ENCODE measurements at places on chromosomes 7 and 10.

DNA sequence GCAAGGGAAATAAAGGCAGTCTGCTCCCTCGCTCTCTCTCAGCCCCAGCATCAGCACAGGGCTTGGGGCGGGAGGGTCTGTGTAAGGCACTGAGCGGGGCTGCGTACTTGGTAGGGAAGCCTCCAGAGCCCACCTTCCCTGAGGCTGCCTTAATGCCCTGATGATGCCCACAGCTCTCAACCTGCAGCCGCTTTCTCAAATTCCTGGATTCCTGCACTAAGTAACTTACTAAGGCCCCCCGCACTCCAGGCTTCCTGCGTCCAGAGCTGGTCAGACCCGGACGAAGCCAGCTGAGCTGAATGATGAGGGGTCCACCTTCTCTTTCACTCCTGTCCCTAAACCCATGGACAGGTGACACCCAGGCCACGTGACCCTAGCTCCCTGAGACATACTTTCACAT is 63.3 kb downstream of the C10orf143 start:
- no peak for DNase-seq

DNA sequence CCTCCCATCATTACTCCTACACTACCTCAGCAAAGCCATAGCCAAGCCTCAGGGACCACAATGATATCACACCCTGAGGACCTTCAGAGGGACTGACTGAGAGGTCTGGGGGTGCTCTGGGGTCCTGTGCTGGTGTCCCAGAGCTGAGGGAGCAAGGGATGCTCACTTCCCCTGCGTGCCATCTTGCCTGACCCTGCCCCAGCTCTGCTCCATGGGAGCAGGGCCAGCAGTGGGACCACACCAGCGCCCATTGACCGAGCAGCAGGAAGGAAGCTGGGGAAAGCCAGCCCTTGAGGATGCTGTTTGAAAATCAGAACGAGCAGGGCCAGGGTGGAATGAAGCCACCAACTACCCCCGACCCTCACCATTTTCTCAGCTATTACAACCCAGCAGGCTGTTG is 103.0 kb downstream of the PARP12 start:
- DNase-seq: no peak

GRCh38 chr10:78993261-78993945 is 75.4 kb upstream of the ZMIZ1 start:
- no peak for DNase-seq

DNA sequence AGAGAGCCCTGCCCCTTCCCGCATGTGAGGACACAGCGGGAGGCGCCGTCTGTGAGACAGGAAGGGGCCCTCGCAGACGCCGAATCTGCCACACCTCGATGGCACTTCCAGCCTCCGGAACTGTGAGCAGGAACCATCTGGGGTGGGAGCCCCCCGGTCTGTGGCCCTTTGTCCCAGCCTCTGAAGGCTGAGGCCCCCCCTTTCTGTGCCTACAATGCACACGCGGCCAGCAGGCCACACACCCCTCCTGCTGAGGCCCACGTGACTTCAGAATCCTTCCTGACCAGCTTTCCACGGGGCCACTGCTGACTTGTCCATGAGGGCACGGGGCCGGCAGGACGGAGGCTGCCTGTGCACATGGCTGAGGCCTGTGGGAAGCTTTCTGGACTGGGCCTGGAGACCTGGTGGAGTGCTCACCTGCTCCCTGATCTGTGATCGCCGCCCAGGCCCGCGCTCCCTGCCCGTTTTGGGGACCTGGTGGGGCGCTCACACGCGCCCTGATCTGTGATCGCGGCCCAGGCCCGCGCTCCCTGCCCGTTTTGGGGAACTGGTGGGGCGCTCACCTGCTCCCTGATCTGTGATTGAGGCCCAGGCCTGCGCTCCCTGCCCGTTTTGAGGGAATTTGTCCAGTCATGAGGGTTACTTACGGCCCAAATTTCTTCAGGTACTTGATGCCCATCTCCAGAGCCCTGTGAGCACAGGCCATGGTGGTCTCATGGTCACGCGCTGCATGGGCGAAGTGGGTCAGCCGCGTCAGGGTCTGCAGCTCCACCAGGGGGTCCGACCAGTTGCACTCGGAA is 34.3 kb downstream of the CFAP46 start:
- no peak for DNase-seq

- DNase-seq: no peak
These were observed 88.0 kb downstream of the CPED1 start for GRCh38 chr7:121076350-121077164.

DNA sequence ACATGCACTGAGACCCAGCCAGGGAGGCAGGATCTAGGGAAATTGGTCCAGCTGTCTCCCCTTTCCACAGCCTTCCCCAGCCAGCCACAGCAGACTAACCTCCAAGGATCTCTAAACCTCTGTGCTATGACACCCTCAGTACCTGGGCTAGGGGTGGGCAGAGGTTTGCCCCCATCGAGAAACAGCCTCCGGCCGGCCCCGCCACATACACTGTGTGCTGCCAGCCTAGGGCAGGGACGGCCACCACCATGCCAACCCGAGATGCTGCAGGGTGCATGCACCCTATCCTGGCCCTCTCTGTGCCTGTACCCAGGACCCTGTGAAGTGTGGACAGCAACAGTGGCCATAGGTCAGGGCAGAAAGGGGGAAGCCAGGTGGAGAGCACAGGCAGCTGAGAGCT is 58.1 kb downstream of the PARP12 start:
- DNase-seq: no peak

GRCh38 chr7:151537818-151538561 is 18.3 kb upstream of the RHEB start:
- DNase-seq: no peak

GRCh38 chr10:27383595-27384542 is 120.2 kb upstream of the RAB18 start:
- DNase-seq: no peak

DNA sequence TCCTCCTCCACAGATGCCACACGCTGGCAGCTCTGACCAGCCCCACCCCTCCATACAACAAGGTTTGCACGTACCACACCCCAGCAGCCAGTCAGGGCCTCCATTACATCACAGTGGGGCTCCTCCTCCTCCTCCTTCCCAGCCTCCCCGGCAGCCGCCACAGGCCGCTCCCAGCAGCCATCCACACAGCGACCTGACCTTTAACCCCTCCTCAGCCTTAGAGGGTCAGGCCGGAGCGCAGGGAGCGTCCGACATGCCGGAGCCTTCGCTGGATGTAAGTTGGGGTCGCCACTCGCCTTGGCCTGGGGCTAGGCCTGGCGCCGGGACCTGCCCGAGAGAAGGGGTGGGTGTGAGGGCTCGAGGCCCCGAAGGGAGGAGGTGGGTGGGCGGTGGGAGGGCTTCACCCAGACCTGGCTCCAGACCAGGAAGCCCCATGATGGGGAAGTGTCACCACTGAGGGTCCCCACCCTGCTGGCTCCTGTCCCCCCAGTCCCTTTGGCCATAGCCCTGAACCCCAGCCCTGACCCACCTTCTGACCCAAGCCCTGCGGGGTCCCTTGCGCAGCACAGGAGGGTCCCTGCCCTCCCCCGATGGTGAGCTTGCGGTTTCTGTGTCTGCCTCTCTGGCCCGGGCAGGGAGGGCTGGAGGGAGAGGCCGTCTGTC is 36.2 kb upstream of the PPIF start:
- no peak for DNase-seq

DNA sequence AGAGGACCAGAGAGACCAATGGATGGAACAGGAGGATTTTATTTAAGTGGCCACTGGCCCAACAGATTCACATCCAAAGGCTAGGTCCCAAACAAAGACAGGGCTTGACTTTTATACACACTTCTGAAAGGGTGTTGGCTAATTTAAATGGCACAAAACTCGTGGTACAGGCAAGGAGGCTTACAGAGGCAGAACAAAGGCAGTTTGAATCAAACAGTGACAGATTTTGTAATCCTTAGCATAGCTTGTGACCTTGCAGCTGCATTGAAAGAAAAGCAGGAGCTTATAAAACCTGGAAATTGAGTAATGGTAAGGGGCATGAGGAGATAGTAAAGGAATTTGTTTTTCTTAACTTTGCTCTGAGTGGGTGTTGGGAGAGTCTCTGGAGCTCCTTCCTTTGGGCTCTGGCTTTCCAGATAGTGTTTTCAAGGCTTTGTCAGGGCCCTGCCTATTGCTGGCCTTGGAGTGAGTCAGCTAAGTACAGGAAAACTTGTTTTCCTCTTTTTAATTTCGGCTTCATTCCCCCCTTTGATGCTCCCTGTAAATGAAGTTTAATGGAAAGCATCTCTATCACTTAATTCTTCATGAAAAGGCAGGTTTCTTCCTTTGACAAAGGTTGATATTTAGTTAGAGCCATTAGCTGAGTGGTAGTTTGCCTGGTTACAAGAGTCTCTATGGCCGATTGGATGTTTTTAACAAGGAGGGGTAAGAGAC is 96.9 kb downstream of the TRIM24 start:
- no peak for DNase-seq

DNA sequence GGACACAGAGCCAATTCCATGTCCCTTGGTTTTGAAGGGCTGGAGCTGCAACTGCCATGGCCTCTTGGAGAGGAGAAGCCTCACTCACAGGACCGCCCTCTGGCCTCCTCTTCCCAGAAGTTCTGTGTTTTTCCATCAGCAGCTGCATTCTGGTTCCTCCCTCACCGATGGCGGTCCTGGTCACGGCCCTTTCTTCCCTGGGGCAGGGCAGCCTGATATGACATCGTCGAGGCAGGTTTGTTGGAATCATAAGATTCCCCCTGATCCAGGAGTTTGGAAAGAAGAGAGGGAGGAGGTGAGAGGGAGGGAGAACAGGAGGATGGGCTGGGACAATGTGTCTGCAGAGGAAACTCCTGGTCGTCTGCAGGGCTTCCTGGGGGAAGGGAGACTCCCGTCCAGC is 82.7 kb upstream of the PDZD8 start:
- DNase-seq: no peak

GRCh38 chr7:2146676-2147472 is 85.9 kb downstream of the MAD1L1 start:
- DNase-seq: no peak

- no peak for DNase-seq
These were observed 192.5 kb upstream of the TCERG1L start for GRCh38 chr10:131503992-131504391.

GRCh38 chr7:45443263-45443662 is 130.9 kb upstream of the ADCY1 start:
- DNase-seq: no peak

DNA sequence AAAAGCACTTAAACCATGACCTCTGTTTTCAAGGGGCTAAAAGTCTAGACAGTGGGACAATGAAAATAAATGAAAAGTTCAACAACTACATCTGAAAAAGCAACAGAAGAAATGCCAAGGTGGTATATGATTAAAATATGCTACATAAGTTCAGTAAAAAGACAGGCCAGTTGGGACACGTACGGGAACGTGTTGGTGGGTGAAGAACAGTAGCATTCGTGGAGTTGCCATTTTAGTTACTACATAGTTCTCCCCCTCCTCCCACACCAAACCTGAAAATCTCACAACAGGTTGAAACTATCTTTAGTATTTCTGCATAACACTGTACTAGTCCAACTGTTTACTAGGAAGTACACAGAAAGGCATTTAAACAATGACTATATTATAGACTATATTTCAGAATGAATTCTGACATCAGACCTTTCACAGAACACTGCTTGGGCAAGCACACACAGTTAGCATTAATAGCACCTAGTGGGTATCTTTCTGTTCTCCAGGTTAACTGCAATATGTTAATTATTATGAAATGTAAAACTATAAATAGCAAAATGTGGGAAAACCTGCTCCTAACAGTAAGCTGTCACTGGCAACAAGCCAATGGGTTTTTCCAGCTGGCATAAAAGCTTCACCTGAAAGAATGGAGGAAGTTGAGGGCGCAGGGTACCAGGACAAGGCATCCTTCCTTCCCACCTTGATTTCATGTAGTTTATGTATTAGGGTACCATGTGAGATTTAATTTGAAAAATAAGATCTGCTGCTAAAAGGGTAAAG is 135.0 kb downstream of the STRA8 start:
- no peak for DNase-seq

DNA sequence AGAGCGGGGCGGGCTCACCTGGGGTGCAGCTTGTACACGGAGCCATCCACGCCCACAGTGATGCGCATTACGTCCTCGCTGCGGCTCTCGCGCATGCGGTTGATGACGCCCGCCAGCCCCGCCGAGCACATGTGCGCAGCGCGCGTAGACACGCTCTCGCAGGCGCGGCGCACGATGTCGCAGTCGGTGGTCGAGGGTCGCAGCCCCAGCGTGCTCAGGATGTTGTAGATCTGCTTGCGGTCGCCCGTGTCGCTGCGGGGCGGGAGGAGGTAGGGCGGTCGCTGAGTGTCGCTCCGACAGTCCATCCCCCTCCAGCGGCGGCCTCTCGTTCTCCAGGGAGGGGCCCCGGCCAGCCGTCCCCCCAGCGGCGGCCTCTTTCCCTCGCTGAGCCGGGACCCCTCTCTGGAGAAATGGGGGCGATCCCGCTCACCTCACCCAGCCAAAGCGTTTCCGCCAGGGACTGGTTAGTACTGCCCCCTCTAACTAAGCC is 4.4 kb upstream of the MYL7 start:
- no peak for DNase-seq

DNA sequence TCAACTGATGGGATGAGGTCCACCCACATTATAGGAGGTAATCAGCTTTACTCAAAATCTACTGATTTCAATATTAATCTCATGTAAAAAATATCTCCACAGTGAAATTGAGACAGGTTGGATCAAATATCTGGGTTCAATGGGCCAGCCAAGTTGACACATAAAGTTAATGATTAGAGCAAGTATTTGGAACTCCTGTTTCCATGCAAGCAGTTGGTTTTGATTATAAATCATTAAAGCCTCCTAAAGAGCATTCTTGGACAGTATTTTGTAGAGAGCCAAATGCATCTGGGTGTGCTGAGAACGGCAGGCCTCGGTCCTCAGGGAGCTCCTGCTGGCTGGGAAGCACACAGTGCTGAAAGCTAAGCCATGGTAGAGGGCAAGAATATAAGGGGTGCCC is 126.9 kb upstream of the BTBD16 start:
- no peak for DNase-seq

DNA sequence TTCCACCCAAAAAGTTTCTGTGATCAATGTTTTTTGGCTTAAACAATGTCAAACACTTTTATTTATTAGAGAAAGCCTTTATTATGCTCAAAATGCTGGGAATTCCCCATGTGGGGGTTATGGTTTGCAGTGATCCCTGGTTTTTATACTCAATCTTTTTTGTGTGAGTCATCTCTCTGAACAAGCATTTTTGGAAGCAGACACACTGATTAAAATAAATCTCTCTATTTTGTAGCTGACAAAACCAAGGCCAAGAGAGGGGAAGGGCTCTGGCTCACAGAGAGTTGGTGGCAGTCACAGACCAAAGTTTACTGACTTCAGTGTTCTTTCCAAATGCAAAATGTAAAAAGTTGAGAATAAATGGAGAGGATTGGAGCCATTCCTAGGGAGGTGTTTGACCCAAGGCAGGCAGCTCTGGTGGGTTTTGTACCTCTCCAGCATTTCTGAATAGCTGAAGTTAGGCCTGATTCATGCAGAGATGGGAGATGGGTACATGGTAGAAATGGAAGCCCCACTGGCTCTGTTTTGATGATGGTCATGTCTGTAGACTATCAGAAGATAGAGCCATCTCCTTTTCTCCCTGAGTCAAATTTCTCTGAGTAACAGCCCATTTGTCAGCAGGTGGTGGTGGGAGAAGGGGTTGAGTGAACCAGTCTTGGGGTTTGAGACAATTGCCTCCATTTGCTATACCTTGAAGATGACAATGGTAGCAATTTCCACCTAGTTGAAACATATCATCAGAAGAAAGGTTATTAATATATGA is 45.4 kb upstream of the NAMPT start:
- DNase-seq: no peak

- no peak for DNase-seq
These were observed 96.1 kb downstream of the ADCY1 start for GRCh38 chr7:45670227-45670626.

Data from NCI-H187 (cell line).